Psoas muscle (tissue), 8 donors: ENCODE measurements at places on chromosomes 5 and 9. TPM values are rescaled to one million over a fixed set of nuclear protein-coding genes. Genes with fewer than 3 reads are reported as not detected.

DNA sequence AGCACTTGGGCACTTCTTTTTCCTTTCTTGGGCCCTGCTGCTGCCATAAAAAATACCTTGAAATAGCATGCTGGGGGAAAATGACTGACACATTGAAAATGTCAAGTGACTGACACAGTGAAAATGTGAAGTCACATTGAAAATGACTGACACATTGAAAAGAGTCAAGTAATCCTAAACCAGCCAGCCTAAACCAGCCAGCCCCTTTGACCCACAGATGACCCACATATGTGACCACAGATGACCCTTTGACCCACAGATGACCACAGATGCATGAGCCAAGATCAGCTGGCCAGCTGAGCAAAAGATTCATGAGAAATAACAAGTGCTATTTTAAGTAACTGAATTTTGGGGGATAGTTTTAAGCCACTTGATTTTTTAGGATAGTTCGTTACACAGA, 97.8 kb upstream of the SLC28A3 start:
- no peak for DNase-seq

DNA sequence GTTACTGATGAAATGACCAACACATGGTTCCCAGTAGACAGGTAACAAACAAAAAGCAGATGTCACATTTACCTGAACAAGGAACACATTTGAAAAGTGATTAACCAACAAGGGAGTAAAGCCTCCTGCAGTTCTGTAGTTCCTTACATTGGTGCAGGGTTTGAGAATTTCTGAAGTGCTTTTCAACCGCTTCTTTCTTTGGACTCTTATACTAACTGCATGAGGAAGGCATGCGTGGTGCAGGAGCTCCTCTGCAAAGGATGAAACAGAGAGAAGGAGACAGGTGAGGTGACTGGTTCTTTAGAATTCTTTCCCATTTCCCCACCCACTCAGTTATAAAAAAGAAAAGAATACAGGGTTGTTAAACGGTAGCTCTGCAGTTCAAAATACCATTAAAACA, 4.6 kb upstream of the IL9 start:
- no peak for DNase-seq

DNA sequence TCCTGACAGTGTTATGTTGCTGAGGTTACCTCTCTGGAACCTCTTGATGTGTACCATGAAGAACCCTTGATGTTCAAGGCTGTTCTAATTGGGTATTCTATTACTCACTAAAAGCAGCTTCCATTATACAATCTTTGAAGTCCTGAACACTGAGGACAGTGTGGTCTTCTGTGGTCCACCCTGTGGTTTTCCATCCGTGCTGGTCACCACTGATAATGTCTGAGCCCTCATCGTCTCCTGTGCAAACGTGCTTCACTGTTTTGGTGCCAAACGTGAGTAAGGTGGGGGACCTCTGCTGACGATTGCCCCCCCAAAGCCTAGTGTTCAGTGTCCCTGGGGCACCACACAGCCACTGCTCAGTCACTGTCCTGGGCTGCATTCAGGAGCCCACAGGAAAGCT, 259.7 kb upstream of the ANKRD55 start:
- no peak for DNase-seq

JAKMIP2 gene
- polyA plus RNA-seq = 0.06 TPM

LRRC8A gene
- 71.5 TPM for polyA plus RNA-seq

GLE1 gene
- 10.3 TPM for polyA plus RNA-seq
